ENCODE measurements at places on chromosomes 5 and 9.

DNA sequence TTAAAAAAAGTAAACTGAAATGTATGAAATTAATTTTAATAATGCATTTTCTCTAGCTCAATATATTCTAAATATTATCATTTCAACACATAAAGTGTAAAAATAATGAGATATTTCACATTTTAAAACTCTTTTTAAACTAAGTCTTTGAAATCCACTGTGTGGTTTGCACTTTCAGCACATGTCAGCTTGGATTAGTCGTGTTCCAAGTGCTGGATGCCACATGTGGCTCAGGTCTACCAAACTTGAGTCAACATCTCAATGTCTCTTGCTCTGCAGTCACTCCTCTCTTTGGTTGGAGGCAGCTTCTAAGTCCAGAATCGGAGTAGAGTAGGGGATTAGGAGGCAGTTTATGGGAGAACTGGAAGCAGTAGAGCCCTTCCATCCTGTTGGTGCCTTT, 173.7 kb upstream of the ANKRD55 start:
- DNase-seq = no peak

- DNase-seq = no peak
These were observed 154.7 kb downstream of the KIAA0825 start for GRCh38 chr5:94463739-94464138.

DNA sequence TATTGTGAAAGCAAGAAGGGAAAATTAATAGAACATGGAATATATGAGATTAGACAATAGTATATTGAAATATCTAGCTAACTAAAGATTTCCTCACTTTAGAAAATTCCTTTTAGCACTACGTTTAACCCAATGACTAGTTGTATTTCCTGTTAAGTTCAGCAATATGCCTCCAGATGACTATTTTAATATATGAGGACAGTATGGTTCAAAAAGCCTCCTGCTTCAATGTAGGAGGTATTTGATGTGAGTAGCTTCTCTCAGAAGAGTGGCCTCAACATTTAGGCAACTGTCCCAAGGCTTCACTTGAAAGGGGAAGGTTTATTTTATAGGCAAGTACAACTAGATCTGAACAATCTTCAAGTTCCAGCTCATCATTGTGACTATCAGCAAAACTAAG, 2.0 kb upstream of the MEF2C start:
- no peak for DNase-seq

GRCh38 chr5:105670596-105670995, 2000.1 kb downstream of the EFNA5 start:
- DNase-seq = no peak

DNA sequence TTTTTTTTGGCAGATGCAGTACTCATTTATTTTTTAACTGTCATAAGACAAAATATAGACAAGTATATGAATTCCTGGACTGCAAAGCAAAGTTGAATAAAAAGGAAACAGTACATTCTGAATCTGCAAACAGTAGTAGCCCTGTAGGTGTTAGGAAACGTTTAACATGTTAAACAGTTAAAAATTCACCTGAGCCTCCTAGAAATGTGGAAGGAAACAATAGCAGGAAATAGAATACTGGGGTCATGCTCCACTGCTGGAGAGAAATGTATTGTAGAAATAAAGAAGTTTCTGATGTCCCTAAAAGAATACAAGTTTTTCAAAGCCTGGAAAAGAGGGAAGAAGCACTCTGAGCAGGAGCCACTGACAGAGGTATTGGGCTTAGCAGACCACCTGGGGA, 866.0 kb downstream of the PTPRD start:
- no peak for DNase-seq

- no peak for DNase-seq
These were observed 17.8 kb upstream of the LAMC3 start for GRCh38 chr9:130990978-130991777.

DNA sequence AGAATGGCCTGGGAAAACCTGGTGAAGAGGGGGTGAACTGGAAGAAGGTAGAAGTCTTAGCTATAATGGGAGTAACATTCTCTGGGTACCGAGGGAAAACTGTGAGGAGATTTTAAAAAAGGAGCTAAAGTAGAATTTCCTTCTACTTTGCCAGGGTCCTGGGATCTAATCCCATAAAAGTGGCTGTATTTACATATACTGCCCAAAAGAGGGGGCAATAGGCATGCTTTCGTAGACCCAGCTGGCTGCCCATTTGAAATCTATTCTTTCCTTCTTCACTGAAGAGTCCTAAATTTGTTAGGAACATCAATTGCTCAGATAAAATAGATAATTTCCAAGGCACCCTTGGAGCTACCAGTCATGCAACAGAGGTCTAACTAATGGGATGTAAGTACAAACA, 159.2 kb downstream of the CDC42SE2 start:
- DNase-seq = no peak

GRCh38 chr5:37212096-37212495, 37.1 kb downstream of the CPLANE1 start:
- DNase-seq = no peak

DNA sequence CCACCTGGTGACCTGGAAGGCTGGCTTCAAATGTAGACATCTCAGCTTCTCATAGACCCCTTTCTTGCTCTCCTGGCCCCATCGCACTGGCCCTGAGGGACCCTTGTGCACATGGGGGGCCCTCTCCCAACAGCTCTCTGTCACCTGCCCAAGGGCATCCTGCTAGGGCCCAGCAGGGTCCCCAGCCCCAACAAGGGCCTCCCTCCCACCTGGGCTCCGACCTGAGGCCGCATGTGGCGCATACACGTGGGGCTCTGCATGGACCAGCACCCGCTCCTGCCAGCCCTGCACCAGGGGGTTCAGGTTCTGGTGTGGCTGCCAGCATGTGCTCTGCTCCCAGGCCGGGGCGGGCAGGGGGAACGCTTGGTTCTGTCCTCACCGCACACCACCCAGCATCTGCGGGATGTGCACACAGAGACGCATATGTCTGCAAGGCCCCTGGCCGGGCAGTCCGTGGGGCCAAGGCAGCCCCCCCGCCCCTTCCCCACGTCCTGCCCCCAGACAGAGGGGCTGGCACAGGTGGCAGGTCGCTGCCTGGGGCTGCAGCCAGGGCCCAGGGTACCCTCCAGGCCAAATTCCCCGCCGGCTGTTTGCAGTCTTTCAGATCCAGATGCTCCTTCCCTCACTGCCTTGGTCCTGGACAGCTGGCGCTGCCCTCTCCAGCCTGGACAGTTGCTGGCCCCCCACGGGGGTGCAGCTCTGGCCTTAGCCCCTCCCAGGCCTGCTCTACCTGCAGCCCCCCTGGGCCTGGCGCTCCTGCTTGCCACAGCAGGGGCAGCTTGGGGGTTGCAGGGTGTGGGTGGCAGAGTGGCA, 17.9 kb upstream of the NRARP start:
- DNase-seq = no peak

DNA sequence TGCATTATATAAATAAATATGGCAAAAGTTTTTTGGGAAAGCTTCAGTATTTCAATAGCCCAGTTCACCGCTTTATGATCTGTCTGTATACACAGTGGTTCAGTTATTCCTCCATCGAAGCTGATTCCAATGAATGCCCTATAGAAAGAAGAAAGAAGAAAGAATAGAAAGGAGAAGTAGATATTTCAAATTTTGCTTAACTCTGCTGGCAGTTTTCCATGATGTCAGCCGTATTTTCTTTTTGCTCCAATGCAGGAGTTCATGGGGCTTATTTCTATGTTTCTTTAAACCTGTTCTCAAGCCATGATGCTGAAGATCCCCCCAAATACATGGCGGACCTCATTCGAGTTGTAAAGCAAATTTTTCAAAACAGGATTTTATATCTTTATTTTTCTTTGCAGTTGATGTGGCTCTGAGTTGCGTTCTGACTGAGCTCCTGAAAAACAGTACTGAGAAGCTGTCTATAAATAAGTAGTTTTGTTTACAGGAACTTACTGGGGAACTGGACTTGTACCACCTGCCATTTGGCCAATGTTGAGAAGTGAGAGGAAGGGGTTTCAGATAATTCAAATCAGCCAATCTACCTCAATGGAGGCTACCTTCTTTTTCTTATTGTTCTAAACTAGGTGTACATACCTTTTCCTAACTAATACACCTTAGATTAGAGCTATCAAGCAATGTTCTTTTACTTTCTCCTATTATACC, 418.5 kb upstream of the MEF2C start:
- DNase-seq = no peak

DNA sequence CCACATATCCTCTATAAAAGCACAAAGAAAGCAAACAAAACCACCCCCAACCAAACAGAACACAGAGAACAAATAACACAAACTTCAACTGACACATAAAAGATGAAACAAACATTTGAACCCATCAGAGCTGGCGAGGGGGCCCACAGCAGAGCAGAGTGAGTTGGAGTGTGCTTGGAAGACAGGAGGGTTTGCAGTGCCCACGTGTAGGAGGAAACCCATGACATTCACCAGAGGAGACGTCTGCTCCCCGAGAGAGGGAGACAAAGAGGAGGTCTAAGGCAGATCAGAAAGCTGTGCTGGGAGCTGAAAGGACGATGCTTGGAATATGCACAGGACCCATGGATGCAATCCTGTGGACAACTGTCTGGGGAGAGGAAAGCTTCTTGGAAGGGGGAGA, 27.0 kb downstream of the MRPL36 start:
- DNase-seq = no peak

DNA sequence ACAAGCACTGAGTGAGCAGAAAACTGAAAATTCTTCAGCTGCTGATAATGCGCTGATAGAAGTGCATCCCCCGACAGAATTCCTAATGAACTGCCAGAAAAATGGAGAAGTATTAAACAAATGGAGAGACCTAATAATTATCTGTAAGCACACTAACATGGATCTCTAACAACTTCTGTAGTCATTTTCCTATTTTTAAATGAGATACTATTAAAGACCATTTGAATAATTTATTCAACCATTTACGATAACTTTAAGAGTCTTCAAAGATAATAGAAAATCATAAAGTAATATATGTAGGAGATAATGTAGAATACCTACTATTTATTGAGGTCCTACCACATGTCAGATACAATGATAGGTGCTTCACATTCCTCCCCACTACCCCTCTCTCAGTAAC, 72.9 kb downstream of the EFNA5 start:
- DNase-seq = no peak

GRCh38 chr5:116130471-116130870, 45.6 kb downstream of the COMMD10 start:
- no peak for DNase-seq

DNA sequence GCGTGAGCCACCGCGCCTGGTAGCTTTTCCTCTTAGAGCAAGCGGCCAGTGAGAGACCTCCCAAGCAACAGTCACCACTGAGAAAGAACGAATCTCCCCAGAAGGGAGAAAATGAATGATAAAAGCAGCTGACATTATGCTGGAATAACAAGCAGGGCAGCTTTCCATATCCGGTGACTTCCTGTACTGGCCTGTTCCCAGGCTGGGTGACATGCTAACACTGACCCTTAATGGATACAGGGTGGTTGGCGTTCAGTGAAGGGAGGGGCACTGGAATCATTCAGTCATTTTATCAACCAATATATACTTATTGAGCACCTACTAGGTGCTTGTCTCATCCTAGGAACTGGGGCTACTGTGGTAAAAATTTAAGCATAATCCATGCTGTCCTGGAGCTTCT, 357.3 kb upstream of the PANK3 start:
- no peak for DNase-seq

DNA sequence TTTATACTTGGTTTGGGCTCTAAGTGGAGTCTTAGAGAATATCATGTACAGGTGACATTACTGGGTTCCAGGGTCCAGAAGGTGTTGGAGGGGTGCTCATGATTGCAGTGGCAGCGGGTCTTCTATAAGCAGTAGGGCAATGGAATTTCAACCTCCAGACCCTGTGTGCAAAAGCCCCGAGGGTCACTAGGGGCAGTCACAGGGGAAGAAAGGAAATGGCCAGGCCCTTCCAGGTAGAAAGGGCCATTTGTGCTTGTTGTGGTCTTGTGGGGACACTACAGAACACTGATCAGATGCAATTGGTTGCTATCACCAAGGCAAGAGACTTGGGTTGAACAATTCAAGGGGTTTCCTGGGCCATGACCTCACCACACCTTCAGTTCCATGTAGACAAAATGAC, 283.4 kb downstream of the GADD45G start:
- no peak for DNase-seq

DNA sequence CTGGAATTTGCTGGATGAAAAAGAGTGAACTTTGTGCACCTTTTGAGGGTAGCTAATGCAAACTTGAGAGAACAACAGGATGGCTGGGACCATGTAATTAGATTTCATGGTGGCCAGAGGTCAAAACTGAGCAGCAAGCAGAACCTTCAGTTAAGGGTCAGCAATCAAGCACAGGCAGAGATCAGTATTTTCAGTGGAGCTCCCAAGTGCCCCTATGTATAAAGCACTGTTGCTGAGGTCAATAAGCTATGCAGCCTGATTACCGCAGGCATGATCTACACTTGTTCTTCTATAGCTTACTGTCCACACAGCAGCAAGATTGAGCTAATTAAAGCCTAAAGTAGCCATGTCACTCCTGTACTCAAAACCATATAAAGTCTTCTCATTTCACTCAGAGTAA, 62.1 kb upstream of the TMC1 start:
- no peak for DNase-seq

DNA sequence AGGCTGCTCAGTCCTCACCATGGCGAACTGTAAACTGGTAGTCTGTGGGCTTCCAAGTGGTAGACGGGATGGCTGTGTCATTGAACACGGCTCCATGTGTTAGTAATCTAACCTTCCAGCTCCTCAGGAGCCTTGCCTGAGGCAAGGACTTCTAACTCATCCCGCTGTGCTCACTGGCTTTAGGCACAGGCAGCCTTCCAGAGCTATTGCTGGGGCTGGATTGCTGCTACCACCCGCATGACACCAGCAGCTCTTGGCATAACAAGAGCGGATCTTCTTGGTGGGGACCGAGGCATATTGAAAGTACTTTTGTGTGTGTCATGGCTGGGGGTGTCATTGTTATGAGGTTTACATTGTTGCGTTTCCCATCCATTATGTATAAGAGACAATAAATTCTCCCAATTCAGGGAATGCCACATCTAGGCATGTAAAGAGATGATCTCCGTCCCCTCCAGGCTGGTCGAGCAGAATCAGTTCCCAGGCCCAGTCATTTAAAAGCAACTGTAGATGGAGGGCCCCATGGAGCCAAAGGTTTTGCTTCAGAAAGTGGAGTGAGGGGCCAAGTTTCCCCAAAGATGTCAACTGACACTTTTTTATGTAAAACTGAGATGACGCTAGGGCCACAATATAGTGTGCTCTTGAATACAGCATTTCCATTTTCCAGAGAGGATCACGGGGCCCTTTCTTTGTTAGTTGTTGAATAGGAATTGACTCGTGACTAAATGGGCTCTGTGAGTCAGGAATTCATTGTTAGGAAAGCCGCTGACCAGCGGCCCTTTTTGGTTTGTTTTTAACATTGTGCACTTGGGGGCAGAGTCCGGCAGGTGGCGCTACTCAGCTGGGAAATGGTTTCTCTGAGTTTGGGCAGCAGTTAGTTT, 759.5 kb downstream of the TAF11L14 start:
- peak; percentile 1 for DNase-seq

DNA sequence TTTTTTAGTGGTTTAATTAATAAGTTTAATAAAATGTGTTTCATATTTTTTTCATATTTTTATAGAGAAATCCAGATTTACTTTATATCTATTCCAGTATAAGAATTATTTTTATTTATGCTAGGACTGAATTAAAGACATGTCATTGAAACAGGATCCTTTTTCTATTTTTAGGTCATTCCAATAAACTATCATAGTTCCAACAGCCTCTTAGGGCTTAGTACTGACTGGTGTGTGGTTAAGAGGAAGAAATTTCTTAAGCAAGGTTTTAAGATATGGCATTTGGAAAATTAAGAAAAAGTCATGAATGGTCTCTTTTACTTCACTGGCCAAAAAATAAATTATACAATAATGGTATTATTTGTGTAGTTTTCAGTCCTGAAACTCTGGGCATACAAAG, 31.2 kb upstream of the PRR16 start:
- DNase-seq = no peak

GRCh38 chr5:109743770-109744212, 54.1 kb downstream of the MAN2A1 start:
- no peak for DNase-seq

GRCh38 chr5:159244163-159244562, 18.9 kb upstream of the UBLCP1 start:
- no peak for DNase-seq

Data from stimulated activated CD8-positive, alpha-beta memory T cell treated with anti-CD3 and anti-CD28 coated beads, Interleukin-7, amount 100 ng/mL, for 1 hour (primary cell).